ENCODE measurements at places on chromosomes 5 and 9.

- DNase-seq, result no peak
Measured at GRCh38 chr9:128523199-128523925, 18.8 kb downstream of the GLE1 start.

- DNase-seq, result no peak
Measured at GRCh38 chr5:74763504-74763903, 3.4 kb downstream of the GFM2 start.

- DNase-seq, result no peak
Measured at GRCh38 chr5:135038813-135039270, 4.8 kb upstream of the PITX1 start.

DNA sequence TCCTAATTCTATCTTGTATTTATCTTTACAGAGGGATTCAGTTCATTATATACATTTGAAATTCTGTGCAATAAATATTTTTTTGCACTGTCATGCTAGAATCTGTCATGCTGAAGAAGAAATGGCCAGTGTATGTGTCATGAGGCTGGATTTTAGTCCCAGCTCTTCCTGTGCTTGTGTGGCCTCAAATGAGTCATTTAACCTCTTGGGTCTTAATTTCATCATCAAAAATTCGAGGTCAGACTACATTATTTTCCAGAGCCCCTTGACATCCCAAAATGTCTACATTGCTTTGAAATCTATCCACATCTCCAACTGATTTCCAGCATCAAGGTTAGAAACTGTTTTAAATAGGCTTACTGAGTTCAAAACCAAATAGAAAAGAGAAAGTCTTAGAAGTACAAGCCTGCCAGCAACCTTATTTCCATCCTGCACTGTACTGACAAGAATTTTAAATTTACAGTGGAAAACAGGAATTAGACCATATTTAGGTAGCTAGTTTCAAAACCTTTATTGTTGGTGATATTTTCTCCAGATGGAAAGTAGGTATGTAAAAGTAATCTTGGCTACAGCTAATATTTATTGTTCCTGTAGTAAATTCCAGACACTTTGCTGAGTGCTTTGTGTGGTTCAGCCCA is 96.7 kb upstream of the MAMDC2 start:
- no peak for DNase-seq

- DNase-seq, result no peak
Measured at GRCh38 chr5:137310051-137310730, 188.9 kb downstream of the SPOCK1 start.

DNA sequence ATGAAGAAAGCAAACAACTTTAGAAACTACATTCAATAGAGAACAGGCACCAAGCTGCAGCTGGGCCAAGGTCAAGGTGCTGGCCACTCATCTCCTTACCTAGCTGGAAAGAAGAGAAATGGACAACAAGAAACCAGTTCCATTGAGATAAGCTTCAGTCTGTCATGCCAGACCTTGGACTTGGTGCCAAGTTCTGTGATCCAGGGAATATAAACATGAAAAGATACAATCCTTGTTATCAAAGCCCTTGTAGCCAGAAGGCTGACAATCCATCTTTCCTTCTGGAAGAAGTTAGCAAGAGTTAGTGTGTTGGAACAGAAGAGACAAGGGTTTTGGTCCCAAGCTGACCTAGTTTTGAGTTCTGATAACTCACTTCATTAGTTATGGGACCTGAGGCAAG is 227.5 kb downstream of the ACTL7B start:
- DNase-seq, result no peak

DNA sequence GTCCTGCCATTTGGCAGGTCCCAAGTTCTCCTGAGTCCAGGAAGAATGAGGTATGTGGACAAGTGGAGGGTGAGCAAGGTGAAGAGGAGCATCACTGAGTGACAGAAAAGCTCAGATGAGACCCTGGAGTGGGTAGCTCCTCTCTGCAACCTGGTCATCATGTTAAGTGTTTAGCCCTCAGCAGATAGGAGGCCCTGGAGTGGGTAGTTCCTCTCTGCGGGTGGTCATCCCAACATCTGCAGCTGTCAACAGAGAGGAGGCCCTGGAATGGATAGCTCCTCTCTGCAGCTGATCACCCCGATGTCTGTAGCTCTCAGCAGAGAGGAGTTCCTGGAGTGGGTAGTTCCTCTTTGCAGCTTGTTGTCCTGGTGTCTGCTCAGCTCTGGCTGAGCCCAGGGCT is 48.4 kb downstream of the NDUFAF2 start:
- no peak for DNase-seq

- no peak for DNase-seq
Measured at GRCh38 chr9:131623655-131624330, 78.5 kb downstream of the PRRT1B start.

GRCh38 chr9:129556491-129557191 is 64.3 kb downstream of the C9orf50 start:
- DNase-seq, result no peak

DNA sequence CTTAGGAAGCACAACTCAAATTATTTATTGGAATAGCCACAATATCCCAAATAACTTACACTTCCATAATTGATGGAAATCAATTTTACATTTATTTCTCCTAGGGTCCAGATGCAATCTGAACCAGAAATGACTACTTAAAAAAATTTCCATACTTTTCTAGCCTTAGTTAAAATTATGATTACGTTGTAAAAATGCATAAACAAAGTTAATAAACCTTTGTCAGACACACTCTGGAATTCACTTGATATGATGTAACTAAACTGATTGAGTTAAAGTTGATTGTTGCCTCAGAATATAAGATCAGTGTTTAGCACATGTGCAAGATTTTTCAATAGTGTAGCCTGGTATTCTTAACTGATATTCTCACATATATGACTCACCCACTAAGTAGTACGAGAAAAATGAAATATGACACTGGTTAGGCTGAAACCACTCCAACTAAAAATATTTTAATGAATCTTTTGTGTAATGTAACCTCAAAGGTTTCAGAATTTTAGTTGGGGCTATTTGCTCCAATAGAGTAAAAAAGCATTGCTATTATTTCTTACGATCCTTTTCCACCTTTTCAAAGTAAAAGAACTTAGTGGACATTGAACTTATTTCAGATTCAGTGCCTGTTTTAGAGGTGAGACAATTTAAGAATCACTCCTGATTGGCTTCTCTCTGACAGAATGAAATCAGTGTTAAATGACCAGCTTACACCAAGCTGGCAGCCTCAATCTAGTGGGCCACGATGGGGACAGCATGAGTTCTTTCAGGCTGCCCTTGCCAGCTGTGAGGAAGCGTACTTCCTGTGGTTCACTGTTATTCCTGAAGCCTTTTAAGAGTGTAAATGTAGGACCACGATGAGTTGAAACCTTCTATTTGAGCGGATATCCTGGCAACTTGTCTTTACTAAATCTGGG is 277.2 kb upstream of the CDH9 start:
- no peak for DNase-seq

GRCh38 chr5:132782101-132782500 is 5.1 kb upstream of the SEPTIN8 start:
- no peak for DNase-seq

GRCh38 chr5:140118302-140118936 is 4.5 kb downstream of the PURA start:
- DNase-seq, result no peak

- no peak for DNase-seq
Measured at GRCh38 chr5:77971776-77972468, 195.8 kb upstream of the TBCA start.

DNA sequence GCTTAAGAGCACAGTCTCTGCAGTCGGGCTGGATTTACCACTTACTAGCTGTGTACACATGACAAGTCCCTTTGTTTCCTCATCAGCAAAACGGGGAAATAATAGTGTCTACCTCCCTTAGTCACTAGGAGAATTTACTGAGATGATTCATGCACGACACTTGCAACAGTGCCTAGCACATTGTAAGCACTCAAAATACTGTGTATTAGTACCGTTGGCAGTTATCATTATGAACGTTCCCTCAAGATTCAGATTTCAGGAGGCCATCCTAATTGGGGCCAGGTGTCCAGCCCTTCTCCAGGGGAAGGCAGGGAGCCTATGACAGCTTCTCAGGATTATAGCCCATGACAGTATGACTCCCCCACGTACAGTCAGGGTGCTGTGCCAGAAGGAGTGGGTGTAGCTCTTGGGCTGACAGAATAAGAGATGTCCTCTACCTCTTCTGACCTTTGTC is 164.3 kb downstream of the DOCK2 start:
- DNase-seq, result no peak

- no peak for DNase-seq
Measured at GRCh38 chr9:87894998-87895625, 12.4 kb downstream of the SPATA31E1 start.
